ENCODE measurements at places on chromosomes 11 and 22.

- no peak for DNase-seq
These were observed 349.1 kb upstream of the PITPNB start for GRCh38 chr22:28268171-28268570.

DNA sequence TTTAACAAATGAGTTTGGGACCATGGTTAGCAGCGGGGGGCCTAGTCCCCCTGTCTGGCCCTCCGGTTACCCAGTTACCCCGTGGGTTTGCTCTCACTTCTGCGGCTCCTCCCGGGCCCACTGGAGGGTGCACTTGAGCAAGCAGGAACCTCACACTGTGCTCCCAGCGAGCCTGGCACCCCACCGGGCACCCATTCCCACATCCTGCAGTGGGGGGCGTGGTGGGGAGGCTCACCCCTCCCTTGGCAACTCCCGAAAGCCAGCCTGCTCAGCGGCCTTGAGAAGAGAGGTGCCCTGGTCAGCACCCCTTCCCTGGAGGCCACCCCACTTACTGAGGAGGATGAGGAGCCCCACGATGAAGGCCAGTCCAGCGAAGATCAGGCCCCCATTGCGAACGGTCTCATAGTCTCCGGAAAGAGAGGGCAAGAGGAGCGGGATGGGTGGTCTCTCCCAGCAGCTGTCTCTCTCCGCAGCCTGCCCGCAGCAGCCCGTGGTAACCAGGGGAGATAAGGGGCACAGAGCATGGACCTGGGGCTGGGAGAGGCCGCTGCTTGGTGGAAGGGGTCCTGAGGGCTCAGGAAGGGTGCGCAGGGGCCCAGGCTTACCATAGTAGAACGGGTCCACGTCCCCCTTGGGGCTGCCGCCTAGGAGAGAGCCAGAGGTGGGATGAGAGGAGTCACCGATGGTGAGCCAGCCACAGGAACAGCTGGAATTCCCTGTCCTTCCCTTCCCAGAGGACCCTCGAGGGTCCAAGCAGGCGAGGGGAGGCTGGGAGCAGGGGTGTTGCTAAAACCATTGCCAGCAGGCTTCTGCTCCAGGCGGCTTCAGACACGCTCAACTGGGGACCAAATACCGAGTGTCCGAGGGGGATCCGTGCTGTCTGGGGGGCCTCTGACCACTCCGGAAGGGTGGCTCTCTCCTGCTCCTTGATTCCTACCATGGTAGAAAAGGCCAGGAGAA, 2.2 kb downstream of the FXYD2 start:
- peak; percentile 22 for DNase-seq

DNA sequence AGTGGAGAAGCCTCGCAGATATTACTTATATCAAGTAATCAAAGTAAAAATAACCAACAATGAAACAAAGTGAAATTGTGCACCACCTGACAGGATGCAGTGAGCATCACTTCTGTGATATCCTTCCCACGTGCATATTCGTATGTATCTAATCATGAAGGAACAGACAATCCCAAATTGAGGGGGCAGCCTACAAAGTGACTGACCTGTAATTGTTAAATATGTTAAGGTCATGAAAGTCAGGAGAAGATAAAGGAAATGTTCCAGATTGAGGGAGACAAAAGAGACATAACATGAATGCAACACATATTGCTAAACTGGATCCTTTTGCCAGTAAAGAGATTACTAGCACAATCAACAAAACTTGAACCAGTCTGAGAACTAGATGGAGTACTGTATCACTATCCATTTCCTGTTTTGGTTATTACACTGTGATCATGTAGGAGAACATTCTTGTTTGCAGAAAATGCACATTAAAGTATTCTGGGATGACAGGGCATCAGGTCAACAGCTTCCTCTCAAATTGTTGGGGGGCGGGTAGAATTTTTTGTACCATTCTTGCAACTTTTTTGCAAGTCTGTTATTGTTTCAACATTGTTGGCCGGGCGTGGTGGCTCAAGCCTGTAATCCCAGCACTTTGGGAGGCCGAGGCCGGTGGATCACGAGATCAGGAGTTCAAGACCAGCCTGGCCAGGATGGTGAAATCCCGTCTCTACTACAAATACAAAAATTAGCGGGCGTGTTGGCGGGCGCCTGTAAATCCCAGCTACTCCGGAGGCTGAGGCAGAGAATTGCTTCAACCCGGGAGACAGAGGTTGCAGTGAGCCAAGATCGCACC, 2.0 kb downstream of the SBF2 start:
- no peak for DNase-seq

DNA sequence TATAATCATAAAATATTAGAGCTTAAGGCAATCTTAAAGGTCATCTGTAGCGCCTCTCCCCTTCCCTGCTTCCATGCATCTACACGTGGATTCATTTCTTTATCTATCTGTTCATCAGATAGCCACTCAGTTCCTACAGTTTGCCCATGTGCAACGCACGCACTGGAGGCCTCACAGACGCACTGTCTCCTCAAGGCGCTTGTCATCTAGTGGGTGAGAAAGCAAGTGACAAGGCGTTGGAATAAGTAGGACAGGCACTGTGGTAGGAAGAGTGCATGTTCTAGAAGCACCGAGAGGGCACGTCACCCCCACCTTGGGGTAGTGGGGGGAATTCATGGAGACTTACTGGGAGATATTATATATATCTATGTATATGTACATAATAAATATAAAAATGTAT, 20.8 kb upstream of the JAM3 start:
- DNase-seq, result no peak

DNA sequence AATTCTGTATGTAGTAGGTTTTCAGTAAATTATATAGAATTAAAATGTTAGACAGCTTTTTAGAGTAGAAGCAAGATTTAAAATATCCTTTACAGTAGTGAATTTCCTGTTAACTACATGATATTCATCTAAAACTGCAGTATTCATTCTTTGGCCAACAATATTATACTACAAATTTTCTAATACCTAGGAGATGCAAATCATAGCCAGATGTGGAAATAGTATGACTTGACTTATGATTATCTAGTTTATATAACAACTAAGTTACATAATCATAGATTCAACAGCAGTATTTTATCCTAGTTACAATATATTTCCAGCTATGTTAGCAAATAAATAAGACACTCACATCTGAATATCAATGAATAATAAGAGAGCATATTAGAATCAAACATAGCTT, 163.2 kb downstream of the MSANTD4 start:
- DNase-seq, result no peak

GRCh38 chr22:33969045-33969444, 48.8 kb upstream of the LARGE1 start:
- no peak for DNase-seq

- DNase-seq, result no peak
These were observed 15.1 kb downstream of the PITPNB start for GRCh38 chr22:27903805-27904473.

DNA sequence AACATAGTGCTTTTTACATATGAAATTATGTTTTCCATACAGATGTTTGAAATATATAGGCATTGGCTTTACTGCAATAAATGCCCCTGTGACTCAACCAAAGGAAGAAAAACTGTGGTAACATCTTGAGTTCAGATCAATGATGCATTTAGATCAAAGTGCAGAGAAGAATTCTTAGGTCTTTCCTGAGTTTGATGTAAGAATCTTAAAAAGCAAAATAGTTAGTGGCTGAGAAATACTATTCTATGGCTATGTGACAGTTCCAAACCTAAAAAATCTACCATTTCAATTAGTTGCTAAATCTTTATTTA, 93.7 kb downstream of the SOX6 start:
- DNase-seq, result no peak

GRCh38 chr11:84558085-84558905, 1068.8 kb downstream of the DLG2 start:
- no peak for DNase-seq

GRCh38 chr11:78926633-78927338, 352.1 kb upstream of the NARS2 start:
- DNase-seq, result no peak

GRCh38 chr22:23519442-23520157, 60.5 kb downstream of the IGLL1 start:
- no peak for DNase-seq

- no peak for DNase-seq
These were observed 49.9 kb downstream of the RSF1 start for GRCh38 chr11:77770629-77771028.

- no peak for DNase-seq
These were observed 28.9 kb downstream of the THOC5 start for GRCh38 chr22:29524442-29525191.

GRCh38 chr22:19419464-19420178, 11.9 kb downstream of the HIRA start:
- DNase-seq, result no peak

GRCh38 chr11:129286813-129287212, 88.8 kb upstream of the BARX2 start:
- DNase-seq, result no peak
